ENCODE measurements at places on chromosomes 5 and 9. TPM values are rescaled to one million over a fixed set of nuclear protein-coding genes. Genes with fewer than 3 reads are reported as not detected.
A peak's percentile ranks its signal among the peaks of the same experiment; 100 is the strongest.

Gene TSSK1B
- not detected for total RNA-seq

DNA sequence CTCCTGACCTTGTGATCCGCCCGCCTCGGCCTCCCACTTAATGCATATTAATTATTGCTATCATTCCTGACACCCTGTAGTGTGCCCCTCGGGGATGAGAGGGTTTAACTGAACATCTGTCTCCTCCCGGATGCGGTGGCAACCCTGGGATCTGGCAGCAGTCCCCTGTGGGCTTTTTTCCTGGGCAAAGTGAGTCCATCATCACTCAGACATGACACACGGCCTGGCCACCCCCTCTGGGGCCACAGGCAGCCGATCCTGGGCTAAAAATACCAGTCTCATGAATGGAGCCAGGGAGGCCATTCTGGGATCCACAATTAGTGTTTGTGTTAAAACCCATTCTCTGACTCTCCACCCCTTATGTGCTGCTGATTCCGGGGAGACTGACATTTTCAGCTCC, 161.2 kb downstream of the RGS3 start:
- no peak for DNase-seq

Gene NME5
- total RNA-seq, result 0.72 TPM

GRCh38 chr5:43753069-43753468, 150.1 kb downstream of the NNT start:
- DNase-seq, result no peak

Gene TAF1L
- not detected for total RNA-seq

DNA sequence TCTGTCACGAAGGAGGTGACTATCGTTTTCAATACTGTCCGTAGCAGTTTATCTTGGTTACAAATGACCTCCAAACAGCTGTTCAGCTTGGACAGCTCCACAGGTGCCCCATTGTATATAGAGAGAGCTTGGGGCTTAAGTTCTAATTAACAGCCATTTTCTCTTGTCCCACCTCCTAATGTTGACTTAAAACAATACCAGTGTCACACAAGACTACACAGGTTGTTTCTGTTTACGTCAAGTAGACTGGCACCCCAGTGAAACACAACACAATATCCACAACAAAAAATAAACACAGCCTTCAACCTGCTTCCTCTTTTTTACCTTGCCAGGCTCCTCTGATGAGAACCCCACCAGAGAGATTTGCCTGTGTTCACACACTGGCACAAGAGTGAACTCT, 39.8 kb upstream of the TLE1 start:
- DNase-seq, result no peak

DNA sequence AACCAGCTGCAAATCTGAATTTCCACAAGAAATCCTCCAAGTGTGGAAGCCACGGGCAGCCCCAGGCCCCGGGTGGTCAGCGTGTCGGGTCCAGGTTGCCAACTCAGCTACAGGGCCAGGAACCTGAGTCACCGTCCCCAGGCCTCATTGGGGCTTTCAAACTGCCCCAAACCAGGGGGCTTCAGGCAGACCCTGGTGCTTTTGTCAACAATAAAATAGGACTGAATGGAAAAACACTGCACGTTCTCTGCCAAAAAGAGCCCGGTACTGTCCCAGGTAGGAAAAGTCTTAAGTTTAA, 24.0 kb downstream of the GFPT2 start:
- no peak for DNase-seq

Gene CDC37L1
- 26.8 TPM for total RNA-seq

DNA sequence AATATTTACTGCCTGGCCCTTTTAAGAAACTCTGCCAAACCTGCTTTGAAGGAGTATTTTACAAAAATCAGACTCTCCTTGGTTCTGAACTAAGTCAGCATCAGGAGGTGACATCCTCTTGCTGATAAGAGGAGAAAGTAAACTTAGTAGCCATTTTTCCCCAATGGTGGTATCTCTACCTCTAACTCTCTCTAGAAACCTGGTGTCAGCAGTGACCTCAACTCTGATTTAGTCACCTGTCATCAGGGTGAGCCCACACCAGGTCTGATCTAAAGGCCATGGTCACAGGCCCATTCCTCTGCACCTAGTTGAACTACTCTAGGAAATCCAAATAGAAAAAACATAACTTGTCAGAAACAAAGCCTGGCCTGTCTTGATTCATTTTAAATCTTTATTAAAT, 4.2 kb downstream of the CARNMT1 start:
- no peak for DNase-seq

DNA sequence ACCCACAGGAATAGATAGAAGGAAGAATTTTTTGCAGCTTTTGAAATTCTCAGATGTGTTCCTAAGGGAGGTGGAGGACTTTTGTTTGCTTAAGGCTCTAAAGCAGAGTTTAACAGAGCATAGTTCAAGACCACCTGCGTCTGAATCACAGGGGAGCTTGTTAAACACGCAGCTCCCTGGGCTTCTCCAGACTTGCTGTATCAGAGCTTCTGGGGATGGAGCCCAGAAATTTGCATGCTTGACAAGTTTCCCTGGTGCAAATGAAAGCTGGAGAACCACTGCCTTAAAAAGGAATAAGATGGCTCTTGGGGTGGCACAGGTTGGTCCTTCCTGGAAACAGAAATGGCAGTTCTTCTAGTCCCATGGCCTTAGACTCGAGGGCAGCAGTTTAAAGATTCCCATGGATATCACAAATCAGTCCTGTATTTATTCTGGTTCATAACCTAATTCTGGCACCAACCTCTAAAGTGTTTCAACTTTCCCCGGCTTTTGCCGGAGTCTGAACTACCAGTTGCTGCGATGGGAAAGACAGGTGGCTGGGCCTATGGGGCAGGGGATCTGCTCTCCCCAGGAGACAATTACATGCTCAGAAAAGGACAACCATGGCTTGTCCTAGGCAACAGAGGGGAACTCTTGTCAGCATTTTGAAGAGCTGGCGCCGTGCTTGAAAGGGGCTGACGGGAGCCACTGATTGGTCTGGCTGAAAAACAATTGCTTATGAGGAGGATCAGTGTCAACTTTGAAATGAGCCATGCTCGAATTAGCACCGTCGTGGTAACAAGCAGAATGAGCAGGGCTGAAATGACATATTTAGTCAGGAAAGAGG, 599.6 kb downstream of the CCDC171 start:
- no peak for DNase-seq

DNA sequence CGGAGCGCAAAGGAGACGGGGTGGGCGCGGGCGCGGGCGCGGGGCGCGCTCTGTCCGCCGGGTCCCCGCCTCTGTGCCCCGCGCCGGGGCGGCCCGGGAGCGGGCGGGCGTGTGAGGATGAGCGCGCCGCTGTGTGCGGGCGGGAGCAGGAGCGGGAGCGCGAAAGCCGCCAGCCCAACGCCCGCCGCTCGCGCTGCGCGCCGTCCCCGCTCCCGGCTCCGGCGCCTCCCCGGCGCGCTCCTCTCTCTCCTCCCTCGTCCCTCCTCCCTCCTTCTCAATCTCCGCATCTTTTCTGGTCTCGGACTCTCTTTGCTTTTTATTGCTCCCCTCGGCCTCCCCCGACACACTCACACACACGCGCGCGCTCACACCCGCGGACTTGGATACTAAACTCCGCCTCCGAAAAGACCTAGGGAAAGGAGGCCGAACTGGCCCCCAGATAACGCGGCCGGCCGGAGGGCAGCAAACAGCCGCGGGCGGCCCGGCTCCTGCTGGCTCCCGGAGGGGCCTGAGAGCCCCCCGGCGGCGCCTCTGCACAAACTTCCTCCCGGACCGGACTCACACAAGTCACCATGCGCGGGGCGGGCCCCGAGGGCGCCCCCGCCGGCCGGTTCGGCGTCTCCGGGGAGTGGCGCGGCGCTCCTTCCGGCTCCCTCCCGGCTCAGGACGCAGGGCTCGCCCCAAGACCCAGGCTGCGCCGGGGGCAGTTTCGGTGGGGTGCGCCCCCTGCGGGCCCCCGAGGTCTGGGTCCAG, at the start of gene FIBCD1:
TSS of gene FIBCD1 (minus strand) at position 596 of the 753 bp plus-strand sequence. CDS start 640 bp downstream, outside the sequence.
- peak; percentile 45 for DNase-seq

Gene NUTM2G
- total RNA-seq, result not detected

DNA sequence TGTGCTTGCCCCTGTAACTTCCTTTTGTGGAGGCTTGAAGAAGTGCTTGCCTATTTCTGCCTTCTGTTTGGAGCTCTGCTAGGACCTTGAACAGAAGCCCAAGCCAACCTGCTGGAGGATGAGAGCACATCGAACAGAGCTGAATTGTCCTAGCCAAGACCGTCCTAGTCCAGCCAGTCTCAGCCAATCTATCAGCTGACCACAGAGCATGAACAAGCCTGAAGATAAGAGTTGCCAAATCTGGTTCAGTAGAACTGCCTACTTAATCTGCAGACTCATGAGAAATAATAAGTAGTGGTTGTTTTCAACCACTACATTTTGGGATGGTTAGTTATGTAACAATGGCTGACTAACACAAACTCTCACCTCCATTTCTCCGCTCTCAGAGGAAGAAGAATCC, 4.4 kb upstream of the SNX2 start:
- DNase-seq, result no peak

Gene OTULINL
- total RNA-seq, result 0.59 TPM

GRCh38 chr5:158466191-158466590, 607.2 kb upstream of the CLINT1 start:
- DNase-seq, result no peak

- DNase-seq, result no peak
These were observed 12.5 kb downstream of the TRPM3 start for GRCh38 chr9:71108937-71109336.

Gene PAEP
- not detected for total RNA-seq

Gene PTGES
- total RNA-seq, result 1.4 TPM

Gene SOHLH1
- not detected for total RNA-seq

Gene TPD52L3
- total RNA-seq, result not detected

Measured in A673 (cell line).